ENCODE measurements at places on chromosomes 6 and 20.
A peak's percentile ranks its signal among the peaks of the same experiment; 100 is the strongest.

DNA sequence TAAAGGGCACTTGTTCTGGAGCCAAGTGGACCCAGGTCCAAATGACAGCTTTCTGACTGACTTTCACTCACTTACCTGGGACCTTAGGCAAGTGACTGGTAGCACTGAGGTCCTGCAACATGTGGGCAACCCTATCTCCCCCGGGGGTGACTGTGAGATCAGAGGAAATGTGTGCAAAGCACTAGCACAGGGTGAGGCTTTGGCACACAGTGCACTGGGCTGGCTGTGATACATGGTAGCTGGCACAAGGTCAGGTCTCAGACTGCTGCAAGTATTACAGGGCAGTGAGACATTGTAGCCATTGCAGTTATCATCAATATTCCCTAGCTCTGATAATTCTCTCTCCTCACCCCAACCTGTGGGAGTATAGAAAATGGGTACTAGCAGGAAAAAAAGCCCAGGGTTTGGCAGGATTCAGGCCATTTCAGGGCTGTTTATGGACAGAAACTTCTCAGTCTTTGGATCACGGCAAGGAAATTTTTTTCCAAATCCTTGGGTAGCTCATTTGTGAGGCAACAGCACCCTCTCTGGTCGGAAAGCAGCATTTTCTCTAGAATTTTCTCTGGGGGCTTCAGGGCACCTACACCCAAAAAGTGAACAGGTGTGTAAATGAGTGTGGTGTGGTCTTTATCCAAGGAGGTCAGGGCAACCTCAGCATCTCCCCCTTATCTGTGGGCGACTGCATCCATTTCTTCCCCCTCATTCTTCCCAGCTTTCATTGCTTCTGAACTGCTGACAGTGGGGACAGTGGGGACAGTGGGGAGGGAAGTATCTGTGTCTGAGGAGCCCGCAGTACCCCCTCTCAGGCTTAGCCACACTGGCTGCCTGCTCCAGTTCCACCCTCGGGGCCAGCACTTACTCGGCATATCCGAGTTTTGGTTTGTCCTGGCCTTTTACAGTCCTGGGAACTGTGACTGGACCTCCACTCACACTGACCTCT is 148.7 kb upstream of the PHACTR3 start:
- no peak for DNase-seq

- DNase-seq, result no peak
These were observed 2.3 kb downstream of the SAMD10 start for GRCh38 chr20:63976980-63977738.

GRCh38 chr20:43949741-43950618 is 35.3 kb downstream of the TOX2 start:
- DNase-seq, result peak; percentile 78

- DNase-seq, result no peak
These were observed 87.9 kb upstream of the BMP5 start for GRCh38 chr6:55963301-55963700.

DNA sequence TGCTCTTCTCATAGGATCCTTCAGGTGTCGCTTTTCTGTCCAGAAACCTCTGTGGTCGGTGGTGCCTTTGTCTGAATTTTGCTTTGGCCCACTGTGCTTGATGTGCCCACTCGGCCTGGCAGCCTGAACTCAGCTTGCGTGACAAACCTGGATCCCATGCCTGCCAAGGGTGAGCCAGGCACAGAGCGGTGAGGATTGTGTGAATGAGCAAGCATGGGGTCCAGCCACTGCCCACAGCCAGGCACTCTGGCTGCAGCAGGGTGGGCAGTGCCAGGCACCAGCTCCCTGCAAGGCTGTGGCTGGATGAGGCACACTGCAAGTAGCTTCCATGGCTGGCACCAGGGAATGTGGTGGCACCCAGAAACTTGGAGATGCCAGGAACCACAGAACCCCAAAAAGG is 110.3 kb downstream of the THEMIS start:
- no peak for DNase-seq

DNA sequence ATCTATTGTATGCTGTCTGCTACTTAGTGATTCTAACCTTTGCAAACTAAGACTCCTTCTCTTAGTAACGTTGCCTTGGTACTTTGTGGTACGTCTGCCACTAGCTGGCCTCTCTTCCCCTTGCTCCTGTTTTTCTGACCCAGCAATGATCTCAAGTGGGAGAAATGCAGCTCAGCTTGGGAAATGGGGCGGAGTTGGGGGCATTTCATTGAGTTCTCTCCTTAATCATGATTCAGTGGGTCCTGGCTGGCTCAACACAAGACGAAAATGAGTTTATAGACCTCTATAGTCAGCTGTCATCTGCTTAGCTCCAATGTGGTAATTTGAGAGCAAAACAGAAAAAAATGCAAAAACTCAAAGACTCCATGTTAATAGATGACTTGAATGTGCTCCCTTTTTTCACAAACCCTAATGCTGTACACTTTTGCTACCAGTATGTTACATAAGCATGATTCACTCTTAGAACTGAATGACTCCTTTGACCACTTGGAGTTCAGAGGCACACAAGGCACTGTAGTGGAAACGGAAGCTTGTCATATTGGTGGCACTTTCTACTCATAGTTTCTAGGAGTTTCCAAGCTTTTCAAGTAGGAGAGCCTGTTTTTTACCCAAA is 55.3 kb upstream of the SOX4 start:
- no peak for DNase-seq

DNA sequence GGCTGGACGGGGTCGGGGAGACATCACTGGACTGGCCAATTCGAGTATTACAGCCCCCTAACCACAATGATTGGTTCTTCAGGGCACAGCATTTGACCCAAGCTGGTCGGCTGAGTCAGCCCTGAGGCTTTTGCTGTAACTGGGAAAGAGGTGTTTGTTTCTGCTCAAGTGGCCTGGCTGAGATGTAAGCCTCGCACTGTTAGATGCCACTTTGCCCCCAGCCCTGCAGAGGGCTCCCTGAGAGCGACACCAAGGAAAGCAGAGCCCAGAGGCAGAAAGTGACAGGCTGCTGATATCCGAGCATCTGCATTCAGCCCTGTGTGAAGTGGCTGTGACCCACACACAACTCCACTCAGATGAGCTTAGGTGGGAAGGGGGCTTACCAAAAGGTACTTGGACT is 19.4 kb downstream of the ERGIC3 start:
- no peak for DNase-seq

GRCh38 chr6:141077355-141078333 is 1055.1 kb upstream of the GJE1 start:
- peak; percentile 5 for DNase-seq

- no peak for DNase-seq
These were observed 58.8 kb upstream of the CNKSR3 start for GRCh38 chr6:154569156-154569862.

GRCh38 chr6:125307964-125308615 is 6.3 kb upstream of the HDDC2 start:
- DNase-seq, result no peak

DNA sequence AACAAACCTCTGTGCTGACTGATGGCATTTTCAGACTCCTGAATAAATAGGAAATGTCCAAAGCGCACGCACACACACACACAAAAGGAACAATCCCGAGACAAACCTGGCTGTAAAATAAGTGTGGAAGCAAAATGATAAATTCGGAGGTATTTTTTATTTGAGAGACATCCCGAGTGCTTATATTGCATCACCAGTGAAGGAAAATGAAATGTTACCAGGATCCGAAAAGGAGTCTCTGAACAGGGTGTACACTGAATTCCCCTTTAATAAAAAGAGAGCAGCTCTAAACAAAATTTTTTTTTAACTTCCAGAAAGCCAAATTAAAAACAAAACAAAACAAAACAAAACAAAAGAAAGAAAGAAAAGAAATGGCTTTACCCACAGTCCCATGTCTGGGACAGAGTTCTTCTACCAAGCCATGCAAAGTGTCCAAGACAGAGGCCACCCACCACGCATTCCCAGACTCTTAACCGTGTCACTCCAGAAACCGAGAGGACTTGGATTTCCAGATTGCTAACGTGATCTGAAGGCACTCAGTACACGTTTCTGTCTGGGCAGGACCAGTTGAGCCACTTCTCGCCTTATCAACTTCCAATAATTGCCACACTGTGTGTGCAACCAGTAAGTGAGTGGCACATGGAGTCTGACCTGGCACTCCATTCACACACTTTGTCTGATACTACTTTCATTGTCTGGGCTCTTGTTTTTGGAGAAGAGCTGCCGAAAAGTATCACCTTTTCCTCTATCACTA is 817 bp downstream of the ME1 start:
- no peak for DNase-seq

DNA sequence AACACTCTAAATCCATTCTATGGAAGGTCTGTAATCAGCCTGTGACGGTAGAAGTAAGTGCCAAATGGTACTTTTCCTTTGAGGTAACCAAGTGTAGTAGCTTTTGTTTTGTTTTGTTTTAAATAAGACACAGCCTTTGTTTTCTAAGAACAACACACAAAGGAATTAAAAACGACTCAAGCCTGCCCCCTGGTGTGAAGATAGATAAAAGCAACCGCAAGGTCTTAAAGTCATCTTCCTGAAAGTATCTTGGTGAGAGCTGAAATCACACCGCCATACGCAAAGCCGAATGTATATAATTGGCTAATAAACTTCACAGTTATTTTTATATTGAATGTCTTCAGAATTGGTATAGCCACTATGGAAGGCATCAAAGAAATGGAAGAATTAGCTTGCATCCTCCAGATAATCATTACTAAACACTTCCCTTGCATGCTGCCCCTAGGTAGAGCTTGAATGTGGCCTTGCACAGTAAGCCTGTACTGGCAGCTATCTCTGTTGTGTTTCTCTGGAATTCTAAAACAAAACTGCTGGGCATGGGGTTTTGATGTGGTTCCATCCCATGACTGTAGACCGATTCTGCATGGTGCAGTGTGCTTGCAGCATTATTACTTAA is 95.6 kb downstream of the LAMP5 start:
- no peak for DNase-seq

GRCh38 chr6:27140999-27141528 is 106.4 kb upstream of the PRSS16 start:
- no peak for DNase-seq

- no peak for DNase-seq
These were observed 26.8 kb downstream of the MYT1 start for GRCh38 chr20:64191002-64191401.

DNA sequence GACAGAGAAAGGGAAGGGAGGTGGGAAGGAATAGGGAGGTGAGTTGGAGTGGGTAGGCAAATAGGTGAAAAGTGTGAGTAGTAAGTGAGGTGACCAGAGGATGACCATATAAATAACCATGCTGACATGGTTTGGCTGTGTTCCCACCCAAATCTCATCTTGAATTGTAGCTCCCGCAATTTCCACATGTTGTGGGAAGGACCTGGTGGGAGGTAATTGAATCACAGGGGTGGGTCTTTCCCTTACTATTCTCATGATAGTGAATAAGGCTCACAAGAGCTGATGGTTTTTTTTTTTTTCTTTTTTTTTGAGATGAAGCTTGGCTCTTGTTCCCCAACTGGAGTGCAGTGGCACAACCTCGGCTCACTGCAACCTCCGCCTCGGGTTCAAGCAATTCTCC is 21.5 kb upstream of the SMIM13 start:
- DNase-seq, result no peak

DNA sequence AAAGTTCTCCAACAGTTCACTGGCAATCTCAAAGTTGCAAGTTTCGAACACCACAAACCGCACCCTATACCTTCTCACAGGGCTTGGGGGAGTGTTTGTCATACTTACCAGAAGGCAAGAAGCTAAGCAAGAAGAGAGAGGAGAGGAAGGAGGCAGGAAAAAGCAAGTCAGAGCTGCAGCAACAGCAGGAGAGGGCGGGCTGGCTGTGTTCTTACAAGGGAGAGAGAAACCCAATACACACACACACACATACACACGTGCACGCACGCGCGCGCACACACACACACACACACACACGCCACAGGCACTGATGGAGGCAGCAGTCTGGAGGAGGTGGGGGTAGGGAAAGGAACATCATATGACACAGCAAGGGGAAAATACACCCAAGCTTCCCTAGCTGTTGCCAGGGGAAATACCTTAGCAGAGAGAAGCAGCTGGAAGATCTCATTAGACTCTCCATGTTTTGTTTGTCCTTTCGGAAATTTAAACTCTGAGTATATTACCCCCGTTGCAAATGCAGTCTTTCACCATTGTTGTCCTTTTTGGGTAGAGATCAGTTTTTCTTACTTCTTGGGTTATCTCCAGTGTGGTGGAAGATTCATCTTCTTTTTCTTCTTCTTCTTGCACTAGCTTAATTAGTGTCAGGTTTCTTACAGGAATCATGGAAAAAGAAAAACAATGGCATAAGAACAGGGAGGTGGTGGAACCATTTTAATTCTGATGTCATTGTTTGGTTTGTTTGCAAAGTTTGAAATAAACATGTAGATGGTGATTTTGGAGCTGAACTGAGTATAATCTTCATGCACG is at the start of gene TXLNB:
Gene TXLNB (minus strand): TSS at position 186 of the 807 bp plus-strand sequence. CDS start 3,099 bp downstream, outside the sequence.
- peak; percentile 70 for DNase-seq

DNA sequence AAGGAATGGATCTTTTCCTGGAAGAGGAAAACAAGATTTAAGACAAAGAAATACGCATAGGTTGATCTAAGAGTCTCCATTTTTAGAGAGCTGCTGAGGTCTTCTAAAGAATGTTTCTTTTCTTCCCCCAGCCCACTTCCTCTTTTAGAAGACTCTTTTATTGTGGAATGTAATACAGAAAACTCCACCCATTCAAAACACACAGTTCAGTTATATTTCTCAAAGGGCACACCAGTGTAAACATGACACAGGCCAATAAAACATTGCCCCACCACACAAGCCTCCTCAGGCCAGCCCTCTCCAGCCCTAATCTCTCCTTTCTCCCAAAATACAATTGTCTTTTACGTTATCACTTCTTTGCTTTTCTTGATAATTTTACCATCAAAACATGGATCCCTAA is 42.8 kb downstream of the SLC35B3 start:
- no peak for DNase-seq

- DNase-seq, result no peak
These were observed 403.3 kb downstream of the EPM2A start for GRCh38 chr6:145332011-145332410.

- DNase-seq, result no peak
These were observed 243.7 kb downstream of the CD83 start for GRCh38 chr6:14361297-14361696.

DNA sequence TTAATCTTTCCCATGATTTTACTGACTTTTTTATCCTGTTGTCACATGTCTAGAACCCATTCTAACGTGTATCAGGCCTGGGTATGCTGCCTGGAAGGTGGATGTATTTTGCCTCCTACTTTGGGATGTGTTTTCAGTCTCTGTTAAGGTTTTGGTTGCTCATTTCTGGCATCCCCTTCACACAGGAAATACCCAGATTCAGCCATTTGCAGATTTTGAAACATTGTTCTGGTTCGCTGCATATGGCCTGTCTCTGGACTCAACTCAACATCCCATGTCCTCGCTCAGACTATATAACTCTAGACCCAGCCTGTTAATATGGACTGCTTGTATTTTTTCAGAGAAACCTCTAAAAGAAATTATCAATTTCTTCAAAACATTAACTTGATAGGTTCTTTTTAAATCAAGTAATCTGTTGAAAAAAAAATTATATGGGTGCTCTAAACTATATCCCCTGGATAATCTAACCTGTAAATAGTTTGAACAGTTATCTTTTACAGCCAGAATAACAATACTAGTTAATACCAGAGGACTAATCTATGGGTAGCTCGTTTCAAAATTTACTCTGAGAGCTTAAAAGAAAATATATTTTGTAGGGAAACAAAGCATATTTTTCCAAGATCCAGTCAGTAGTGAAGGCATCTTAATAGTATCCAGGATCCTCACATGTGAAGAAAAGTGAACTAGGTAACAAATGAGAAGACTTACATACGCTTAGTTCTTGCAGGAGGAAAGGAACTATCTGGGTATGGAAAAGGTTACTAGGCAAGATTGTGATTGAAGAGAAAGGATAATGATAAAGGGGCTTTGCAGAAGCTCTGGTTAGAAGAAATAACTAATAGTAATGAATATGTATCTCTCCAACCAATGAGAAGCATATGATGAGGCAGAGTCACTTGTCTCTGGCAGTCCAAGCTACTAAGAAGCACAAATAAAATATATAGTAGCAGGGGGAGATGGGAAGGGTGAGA is 23.4 kb upstream of the HLA-DQB1 start:
- no peak for DNase-seq

Measured in activated naive CD4-positive, alpha-beta T cell treated with anti-CD3 and anti-CD28 coated beads, Interleukin-2, amount 50 U/mL, for 72 hours (primary cell).